Naive thymus-derived CD8-positive, alpha-beta T cell (primary cell): ENCODE measurements at places on chromosomes 6 and 20.

DNA sequence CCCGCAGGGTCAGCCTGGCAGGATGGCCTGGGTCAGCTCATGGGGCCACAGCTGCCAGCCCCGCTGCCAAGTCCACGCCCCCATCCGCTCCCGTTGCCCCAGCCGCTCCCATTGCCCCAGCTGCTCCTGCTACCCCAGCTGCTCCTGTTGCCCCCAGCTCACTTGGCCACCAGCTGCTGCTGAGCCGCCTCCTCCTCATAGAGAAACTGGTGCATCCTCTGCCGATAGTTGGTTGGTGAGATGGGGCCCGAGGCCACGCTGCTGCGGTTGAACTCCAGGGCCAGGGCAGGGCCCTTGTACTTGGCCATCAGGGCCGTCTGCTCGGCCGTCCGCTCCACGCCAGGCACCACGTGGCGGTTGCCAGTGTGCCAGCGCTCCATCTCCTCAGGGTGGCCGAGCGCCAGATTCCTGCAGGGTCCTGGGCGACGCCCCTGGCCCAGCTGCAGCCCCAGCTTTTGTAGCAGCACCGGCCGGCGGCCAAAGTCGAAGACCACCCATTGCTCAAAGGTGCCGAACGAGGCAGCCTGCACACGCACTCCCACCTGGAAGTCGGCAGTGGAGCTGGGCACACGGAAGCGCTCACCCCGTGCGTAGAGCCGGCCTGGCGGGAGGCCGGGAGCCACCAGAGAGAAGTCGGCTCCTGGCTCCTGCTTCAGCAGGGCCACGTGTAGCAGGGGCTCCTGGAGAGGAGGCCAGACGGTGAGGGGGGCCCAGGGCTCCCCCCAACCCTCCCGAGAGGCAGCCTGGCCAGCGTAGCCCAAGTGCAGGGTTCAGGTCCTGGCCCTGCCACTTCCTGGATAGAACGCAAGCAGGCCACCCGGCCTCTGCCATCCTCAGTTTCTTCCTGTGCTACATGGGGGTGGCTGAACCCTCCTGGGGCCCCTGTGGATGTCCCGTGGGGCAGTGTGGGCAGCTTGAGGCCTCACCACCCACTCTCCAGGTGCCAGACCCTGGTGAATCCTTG, 4.8 kb downstream of the HELZ2 start:
- DNase-seq, result no peak

GRCh38 chr20:14928083-14928482, 590.7 kb upstream of the FLRT3 start:
- no peak for DNase-seq

DNA sequence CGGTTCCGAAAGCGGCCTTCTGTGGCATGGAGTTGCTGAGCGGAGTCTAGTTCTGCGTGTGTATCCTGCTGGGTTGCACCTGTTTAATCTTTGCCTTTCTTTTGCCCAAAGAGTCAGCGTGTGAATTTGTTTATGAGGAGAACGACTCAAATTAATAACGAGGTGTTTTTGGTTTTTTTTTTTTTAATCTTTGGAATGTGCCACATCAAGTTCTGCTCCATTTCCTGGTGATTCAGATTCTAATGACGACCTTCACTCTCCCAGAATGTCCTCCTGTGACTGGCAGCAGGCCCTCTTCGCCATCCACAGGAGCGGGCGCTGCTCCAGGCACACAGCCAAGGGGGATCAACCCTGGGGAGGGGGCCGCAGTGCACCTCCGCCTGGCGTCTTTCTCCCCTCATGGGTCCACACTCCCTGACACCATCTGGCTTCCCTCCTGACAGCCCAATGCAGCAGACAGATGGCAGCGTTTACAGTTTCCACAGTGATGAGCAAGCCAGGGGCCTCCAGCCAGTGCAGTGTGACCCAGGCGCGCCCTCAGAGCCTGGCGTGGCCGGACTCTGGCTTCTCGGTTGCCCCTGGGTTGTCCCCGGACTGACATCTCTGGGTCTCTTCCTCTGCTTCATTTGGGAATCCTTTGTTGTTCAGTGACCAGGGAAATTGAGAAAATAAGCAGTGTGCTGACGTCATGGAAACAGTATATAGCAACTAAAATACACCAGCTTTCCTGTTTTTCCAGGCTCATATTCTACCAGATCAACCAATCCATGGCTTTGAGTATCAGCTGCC, 27.5 kb upstream of the AFDN start:
- no peak for DNase-seq

- DNase-seq, result no peak
These were observed 29.9 kb downstream of the FBXO30 start for GRCh38 chr6:145784683-145785082.

GRCh38 chr20:21344206-21344900, 41.2 kb downstream of the XRN2 start:
- DNase-seq, result no peak

DNA sequence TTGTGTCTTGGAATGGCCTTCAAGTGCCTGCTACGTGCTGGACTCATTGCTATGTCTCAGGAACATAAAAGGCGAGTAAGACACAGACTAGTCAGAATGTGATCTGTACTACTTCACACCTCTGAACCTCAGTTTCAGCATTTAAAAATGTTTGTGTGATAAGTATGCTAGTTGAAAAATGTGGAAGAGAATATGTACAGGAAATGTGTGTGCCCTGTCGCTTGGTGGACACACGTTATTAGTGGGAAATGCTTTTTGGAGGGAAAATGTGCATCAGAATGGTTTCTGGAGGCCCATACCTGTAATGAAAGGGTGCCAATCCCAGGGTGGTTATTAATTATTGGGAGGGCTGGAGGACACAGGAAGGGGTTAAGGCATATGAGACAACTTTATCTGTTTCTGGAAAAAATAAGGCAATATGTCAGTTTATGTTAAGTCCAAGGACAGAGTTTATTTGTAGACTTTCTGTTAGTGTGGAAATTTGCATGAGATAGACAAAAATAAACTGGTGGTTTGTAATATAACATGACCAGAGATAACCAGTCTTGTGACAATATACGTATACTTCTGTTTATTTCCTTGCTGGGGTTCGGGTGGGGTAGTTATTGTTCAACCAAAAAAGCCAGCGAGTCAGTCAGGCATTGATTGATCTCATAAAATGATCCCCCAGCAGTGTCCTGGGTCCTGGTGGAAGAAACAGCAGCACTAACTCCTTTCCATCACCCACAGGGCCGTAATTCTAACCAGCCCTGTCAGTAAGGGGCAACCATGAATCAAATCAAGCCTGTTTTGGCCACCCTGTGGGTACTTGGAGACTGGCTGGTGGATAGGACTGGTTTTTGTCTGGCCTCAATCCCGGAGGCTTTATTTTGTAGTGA, 117.9 kb downstream of the JARID2 start:
- DNase-seq, result no peak

- DNase-seq, result no peak
These were observed at the start of gene DEFB127 for GRCh38 chr20:157154-157553. Gene DEFB127 (plus strand): TSS chr20:157454. CDS start chr20:157545, 91 bp downstream.
